ENCODE measurements at places on chromosomes 2 and 18.

DNA sequence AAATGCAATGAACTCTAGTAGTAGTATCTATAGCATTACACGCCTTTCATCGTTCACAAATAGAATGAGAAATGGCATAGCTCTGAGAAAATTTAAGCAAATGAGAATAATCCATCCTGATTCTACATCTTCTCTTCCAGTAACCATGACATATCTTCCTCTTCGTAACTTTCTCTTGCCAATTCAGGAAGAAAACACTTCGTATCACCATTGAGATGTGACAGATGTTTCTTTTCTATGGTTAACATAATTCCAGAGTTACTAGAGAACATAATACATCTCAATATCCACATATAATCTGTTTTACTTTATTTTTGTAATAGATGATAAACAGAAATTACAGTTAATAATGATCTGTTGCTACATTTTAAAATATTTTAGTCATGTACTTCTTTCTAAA is 1527.4 kb downstream of the LRP1B start:
- DNase-seq, result no peak

- DNase-seq, result no peak
Measured at GRCh38 chr2:165114346-165114939, 89.4 kb downstream of the SCN3A start.

DNA sequence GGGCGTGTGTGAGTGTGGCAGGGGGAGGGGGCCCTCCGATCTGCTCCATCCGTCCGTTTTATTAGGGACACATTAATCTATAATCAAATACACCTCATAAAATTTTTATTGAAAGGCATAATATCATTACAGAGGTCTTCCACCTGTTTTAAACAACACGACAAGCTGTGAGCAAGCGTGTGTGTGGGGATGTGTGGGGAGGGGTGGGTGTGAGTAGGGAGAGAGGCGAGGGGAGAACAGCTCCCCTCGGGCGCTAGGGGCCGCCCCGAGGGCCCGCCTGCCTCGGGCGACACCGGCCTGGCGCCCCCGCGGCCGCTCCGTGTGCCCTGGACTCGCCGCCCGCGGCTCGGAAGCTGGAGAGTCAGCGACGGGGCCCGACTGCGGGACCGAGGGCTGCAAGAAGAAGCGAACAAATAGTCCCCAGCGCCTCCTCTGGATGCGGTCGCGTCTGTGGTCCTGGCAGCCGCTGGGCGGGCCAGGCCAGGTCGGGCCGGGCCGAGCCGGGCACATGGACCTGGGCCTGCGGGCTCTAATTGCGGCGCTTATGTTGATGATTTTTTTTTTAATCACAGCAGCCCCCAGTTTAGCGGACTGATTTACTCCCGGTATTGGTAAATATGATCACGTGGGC is 352 bp upstream of the HOXD9 start:
- DNase-seq, result no peak

- no peak for DNase-seq
Measured at GRCh38 chr2:112004253-112004645, 50.8 kb upstream of the TMEM87B start.

DNA sequence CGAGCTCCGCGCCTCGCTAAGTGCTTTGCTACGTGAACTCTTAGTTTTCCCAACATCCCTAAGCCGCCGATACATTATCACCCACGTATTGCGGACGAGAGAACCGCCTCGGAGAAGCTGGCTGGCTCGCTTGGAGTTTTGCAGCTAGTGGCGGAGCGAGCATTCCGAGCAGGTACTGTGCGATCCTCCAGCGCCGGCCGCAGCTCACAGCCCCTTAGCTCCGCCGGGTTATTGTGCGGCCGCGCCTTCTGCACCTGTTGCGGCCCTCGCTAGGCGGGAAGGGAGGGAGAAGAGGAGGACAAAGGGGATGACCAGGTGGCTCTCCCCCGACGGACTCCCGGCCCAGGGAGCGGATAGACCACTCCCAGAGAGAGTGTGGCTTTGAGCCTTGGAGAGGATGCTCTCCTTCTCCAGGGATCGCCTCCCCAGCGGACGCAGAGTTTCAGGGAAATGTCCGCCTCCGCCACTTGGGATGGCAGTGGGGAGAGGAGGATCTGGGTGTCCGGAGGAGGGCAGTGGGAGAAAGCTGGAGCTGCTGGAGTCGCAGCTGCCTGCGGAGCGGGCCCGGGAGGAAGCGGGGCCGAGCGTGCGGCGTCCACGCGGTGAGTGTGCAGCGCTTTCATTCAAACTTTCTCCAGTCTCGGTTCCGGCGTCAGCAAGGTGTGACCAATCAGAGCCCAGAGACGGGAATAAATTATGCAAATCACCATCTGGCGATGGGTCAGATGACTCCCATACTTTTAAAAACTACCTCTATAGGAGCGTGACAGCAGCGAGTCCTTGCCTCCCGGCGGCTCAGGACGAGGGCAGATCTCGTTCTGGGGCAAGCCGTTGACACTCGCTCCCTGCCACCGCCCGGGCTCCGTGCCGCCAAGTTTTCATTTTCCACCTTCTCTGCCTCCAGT is at the start of gene LIPG:
LIPG (plus strand) TSS at position 769 of the 905 bp plus-strand sequence. CDS start 252 bp downstream, outside the sequence.
- no peak for DNase-seq

Measured in activated gamma-delta T cell treated with anti-CD3 and anti-CD28 coated beads, Interleukin-2, amount 50 U/mL, for 16 hours (primary cell).